NCI-H510A (cell line): ENCODE measurements at places on chromosomes 12 and 14.

GRCh38 chr12:123344086-123344485 is 20.6 kb downstream of the SBNO1 start:
- no peak for DNase-seq

DNA sequence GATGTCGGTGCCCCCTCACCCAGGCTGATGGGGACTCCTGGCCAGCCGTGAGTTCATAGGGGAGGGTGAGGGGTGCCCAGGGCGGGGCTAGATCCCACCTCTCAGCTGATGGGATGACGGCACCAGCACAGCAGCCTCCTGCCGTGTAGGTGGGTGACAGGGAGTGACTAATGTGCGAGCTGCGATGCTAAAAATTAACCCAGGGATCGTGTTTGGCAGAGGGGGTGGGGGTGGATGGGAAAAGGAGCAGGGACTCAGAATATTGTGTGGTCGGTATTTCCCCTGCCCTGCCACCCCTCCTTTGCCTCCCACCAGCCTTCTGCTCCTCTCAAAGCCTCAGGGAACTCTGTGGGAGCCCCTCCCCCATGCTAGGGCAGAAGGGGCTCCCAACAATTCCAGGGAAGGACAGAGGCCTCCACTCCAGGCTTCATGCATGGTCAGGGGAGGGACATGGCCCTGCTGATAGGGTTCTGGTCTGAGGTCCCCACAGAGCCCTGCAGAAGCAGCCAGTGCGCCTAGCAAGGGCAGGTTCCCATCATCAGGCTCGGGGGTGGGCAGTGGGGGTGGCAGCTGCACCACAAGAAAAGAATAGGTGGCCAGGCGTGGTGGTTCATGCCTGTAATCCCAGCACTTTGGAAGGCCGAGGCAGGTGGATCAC is 12.5 kb downstream of the TAMALIN start:
- DNase-seq: no peak

DNA sequence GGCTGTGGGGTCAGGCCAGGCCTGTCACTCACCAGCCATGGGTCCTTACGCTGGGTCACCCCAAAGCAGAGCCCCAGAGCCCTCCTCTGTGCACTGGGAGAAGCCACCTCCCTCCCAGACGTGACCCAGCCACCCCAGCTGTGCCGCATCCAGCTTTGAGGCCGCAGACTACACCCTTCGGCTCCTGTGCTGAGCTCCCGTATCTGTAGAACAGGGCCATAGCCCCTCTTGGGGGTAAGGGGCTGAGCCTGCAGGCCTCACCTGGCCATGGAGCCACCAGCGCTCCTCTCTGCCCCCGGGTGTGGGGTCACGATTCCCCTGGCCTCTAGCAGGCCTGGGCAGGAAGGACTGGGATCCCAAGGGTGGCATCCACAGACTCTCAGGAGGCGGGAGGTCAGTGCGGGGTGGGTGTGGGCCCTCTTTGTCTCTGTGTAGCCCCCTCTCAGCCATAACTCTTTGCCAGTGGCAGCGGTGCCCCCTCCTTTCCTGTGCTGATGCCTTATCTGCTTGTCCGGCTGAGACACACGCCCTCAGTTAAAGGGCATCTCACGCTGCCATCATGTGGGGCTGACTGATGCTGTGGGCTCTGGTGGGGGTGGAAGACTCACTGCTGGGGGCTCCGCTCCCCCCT is 16.3 kb downstream of the ASPG start:
- no peak for DNase-seq

GRCh38 chr12:12543959-12544358 is 18.7 kb downstream of the DUSP16 start:
- DNase-seq: no peak

DNA sequence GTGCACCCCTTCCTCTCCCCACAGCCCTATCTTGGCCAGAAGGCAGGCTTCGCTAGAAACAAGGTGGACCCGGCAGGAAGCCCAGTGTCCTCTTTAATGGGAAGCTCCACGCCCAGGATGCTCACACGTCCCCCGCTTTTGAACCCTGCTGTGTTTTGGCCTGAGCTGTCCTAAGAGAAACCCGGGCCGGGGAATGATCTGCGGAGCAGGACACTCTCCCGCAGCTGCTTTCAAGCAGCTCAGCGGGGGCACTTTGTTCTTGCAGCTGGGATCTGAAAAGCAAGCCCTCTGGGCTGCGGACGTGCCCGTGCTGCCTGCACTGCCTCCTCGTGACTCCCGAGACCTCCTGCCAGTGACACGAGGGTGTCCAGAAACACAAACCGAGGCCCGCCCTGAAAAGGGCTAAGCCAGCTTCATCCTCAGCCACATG is 30.0 kb downstream of the SCARB1 start:
- DNase-seq: no peak

DNA sequence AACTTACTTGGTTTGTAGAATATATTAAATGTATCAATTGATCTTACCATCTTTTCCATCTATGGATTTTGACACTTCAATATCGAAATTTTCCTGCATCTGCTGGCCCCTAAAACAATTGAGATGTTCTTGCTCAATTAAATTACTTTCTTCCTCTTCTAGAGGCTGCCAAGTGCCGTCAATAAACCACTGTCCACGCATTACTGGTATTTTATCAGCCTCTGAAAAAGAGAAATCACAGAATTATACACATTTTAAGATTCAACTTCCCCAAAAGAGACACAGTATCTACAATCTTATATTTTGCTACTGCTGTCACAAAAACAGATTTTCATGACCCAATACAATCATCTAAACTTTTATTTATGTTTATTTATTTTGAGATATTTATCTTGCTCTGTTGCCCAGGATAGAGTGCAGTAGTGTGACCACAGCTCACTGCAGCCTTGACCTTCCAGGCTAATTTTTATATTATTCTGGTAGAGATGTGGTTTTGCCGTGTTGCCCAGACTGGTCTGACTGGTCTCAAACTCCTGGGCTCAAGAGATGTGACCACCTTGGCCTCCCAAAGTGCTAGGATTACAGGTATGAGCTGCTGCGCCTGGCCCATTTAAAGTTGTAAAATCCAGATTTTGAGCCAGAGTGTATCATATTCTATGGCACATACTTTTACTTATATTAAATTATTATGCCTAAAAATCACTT is 49.3 kb downstream of the DDHD1 start:
- DNase-seq: no peak

DNA sequence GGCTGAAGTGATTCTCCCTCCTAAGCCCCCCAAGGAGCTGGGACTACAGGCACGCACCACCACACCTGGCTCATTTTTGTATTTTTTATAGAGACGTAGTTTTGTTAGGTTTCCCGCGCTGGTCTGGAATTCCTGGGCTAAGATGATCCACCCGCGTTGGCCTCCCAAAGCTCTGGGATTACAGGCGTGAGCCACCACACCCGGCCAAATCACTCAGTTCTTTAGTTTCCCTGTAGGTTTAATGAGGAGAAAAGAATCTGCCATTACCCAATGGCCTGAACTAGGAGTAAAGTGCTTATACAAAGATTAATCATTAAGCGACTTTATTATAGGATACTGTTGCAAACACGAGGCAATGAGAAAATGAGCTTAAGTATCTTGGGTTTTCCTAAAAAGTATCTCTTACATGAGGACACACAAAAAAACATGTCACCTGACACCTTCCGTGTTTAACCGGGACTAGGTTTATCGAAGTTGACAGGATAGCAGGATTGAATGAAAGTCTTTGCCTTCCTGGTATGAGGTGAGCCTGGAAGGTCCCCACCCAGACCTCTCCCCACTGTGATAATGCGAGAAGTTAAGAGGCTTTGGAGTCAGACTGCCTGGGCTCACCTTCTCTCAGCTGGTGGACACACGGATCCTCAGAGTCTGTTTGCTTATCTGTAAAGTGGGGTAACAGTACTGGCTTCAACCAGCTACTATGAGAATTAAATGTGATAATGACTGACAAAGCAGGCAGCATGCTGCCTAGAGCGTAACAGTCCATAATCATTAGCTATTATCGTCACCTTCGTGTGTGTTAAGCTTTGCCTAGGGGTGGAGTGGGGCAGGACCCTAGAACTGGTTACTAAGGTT is 133.5 kb upstream of the KRAS start:
- DNase-seq: no peak

GRCh38 chr12:118361889-118362288 is 10.8 kb downstream of the TAOK3 start:
- no peak for DNase-seq

- no peak for DNase-seq
These were observed 9.7 kb upstream of the CCDC197 start for GRCh38 chr14:93987376-93987775.

DNA sequence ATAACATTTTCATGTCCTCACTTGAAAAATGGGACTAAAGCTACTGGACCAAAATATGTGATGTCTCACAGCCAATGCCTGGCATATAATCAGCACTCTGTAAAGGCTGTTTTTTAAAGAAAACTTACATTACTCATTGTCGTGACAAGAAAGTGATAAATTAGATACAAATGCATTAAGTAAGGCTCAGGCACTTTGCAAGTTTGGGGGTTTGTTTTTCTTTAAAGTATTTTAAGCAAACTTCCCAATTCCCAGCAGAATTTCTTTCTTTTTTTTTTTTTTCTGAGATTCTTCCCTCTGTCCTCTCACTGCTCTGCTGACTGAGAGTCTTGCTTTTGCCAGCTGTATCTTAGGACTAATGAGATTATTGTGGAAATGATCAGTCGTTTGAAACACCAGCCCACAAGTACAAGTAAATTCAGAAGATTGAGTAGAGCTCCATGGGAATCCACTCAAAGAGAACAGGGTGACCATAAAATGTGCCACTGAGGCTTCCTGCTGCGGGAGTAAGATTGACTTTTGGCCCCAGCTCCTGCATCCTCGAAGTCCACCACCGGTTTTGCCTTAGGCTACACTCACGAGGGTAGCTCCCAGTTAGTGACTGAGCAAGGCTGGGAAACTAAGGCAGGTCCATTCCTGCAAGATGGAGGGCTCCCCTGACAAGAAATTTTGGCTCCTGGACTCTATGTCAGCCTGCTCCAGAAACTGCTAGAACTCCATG is 82.8 kb downstream of the TMTC1 start:
- DNase-seq: no peak

DNA sequence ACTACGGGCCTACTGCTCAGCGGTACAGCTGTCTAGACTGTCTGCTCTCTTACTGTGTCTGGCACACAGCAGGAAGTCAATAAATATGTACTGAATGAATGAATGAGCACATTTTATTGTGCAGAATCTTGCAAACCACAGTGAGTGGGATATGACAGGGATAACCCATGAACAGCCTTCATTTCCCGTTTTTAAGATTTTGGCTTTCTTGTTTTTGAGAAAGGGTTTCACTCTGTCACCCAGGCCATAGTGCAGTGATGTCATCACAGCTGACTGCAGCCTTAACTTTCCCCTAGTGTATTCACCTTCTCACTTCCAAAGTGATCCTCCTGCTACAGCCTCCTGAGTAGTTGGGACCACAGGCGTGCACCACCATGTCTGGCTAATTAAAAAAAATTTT is 203.1 kb downstream of the AEBP2 start:
- no peak for DNase-seq

GRCh38 chr14:37172936-37173614 is 669 bp upstream of the SLC25A21 start:
- no peak for DNase-seq

DNA sequence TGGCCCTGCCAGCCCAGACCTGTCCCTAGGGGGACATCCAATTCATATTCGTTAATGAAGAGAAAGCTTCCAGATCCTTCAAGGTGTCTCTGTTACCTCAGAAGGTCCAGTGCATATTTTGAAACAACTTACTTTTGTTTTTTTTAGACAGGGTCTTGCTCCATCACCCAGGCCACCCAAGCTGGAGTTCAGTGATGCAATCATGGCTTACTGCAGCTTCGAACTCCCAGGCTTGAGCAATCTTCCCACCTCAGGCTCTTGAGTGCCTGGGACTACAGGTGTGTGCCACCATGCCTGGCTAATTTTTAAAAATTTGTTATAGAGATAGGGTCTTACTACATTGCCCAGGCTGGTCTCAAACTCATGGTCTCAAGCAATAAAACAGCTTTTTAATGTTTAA is 48.4 kb downstream of the B4GALNT3 start:
- no peak for DNase-seq

- DNase-seq: no peak
These were observed 89.1 kb downstream of the ADGRD1 start for GRCh38 chr12:131042834-131043245.

DNA sequence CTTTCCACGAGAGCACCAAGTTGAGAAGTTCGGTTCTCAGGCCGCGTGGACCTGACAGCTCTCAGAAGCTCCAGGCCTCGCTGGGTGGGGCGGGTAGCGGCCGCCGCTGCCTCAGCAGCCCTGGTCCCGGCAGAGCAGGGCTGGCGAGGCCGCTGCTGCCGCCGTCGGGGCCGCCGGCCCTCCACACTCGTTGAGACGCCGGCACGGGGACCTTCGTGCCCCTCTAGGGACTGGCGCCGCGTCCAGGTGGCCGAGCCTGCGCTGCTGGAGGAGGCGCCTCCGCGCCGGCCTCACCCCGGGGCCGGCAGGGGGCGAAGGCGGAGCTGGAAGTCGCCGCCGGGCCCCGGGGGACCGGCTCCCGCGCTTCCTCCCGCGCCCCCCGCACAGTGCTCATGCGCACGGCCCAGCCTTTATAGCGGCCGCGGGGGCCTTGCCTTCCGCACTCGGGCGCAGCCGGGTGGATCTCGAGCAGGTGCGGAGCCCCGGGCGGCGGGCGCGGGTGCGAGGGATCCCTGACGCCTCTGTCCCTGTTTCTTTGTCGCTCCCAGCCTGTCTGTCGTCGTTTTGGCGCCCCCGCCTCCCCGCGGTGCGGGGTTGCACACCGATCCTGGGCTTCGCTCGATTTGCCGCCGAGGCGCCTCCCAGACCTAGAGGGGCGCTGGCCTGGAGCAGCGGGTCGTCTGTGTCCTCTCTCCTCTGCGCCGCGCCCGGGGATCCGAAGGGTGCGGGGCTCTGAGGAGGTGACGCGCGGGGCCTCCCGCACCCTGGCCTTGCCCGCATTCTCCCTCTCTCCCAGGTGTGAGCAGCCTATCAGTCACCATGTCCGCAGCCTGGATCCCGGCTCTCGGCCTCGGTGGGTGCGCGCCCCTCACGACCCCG is at the start of gene COCH:
Gene COCH, plus strand, starts transcription at position 440 of the 879 bp plus-strand sequence. Its CDS starts 380 bp downstream, at position 820.
- peak; percentile 63 for DNase-seq

DNA sequence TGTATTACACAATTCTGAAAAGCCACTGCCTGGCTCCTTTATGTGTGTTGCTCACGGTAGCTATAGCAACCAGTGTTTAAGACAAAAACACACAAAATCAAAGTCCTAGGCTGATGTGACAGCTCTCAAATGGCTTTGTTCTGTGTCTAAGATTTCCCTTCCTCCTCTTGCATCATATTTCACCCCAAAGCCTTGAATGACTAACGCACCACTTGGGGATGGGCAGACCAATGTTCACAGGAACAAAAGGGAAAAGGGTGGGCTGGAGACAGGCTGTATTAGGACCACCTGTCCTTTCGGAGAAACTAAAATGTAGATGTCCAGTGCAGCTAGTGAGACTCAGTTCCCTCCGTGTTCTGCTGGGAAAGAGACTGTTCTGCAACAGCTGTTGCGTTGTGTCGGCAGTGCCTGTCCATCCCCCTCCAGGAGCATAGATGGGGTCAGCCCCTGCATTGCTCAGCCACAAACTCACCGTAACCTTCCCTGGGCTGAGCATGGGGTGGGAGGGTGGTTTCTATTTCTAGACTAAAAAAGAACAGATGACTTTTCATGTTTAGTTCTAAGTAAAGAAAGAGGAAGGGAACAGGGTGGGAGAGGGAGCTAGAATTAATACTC is 26.8 kb upstream of the DAAM1 start:
- no peak for DNase-seq
